Calu3 (cell line): ENCODE measurements at places on chromosomes 4 and X. TPM values are rescaled to one million over a fixed set of nuclear protein-coding genes. Genes with fewer than 3 reads are reported as not detected.

DNA sequence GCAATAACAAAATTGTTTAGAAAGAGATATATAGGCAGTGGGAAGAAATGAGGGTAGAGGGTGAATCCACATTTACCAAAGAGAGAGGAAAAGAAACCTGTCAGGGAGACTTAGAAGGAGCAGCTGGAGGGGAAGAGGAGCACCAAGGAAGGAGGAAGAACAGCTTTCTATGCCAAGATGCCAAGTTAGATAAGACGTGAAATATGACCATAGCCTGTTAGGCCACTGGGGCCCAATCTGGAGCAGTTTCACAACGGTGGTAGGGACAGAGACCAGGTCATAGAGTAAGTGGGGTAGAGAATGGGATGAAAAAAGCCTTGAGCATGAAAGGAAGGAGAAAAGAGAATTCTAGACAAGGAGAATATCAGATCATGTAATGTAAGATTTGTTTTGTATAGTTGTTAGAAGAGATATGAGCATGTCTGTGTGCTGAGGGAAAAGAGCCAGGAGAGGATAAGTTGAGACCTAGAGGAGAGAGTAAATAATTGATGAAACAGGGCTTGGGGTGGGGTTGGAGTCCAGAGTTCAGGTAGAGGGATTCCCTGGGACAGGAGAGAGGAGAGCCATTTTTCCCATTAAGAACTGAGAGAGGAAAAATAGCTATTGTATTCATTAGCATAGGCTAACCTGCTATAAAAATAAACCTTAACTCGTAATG is 4.4 kb upstream of the SOWAHB start:
- no peak for DNase-seq

DNA sequence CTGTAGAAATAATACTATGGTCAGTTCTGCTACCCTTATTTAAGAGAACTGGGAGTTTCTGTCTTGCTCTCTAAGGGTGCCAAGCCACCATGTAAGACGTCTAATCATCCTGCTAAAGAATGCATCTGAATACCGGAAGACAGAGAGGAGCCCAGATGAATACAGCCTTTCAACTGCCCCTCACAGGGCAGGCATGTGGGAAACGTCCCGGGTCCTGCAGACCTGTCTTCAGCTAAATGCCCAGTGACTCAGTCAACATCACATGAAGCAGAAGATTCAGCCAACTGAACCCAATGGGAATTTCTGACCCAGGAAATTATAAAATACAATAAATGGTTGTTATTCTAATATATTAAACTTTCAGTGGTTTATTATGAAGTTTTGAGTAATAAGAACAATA is 2141.0 kb upstream of the AGA start:
- no peak for DNase-seq

DNA sequence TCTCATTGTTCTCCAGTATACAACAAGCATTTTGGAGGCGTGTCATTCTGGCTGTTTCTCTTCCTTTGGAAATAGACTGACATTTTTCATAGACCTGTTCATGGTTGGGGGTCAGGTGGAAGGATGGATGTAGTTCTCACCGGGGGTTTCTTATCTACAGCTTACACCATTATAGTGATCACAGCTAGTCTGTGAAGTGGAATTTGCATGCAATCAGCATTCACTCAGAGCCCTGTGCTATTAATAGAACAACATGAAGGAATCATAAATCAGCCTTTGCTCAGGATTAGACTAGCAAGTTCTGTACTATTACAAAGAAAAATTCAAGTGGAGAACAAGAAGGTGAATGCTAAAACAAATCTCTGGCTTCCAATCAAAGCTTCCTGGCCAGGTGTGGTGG is 132.6 kb upstream of the PUDP start:
- no peak for DNase-seq

DNA sequence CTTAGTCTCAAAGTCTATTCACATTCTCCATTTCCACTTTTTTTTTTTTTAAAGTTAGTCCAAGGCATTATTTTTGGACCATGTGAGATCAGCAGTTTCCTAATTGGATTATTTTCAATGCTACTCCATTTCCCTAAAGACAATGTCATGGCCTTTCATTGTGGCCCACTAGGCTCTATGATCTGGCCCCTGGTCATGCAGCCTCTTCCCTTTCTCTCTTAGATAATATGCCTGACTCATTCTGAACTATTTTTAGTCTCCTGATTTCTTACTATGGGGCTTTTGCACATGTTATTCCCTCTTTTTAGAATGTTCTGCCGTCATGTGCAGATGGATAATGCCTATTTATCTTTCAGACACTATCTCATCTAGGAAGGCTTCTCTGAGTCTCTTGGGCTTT is 157.3 kb downstream of the TMA16 start:
- DNase-seq = no peak

RAB9A gene
- total RNA-seq = 41.4 and 42.4 TPM in 2 replicates

- DNase-seq = no peak
These were observed 102.4 kb upstream of the TBL1X start for GRCh38 chrX:9362363-9362928.

DNA sequence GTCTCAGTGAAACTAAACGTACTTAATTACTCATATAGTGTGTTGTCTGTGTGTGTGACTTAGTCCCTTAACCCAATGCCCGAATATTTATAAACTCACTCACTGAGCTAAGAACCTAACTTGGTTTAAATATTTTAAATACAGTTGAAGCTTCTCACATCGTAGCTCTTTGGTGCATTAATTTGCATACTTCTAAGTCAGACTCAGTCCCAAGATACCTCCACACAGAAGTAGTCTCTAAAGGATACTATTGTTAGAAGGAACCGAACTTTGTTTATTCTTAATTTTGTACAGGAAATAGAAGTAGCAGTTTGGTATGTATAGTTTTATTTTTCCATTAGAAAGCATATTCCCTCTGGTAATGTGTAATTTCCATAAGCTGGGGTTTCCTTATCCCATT is 54.0 kb upstream of the NKAP start:
- DNase-seq = no peak

- DNase-seq = no peak
These were observed 57.2 kb downstream of the STBD1 start for GRCh38 chr4:76363556-76364290.

GRCh38 chrX:140157611-140158010 is 192.3 kb upstream of the CXorf66 start:
- no peak for DNase-seq

NAP1L2 gene
- not detected in 2 replicates for total RNA-seq

SYNPO2 gene
- 0.17 and 0.39 TPM in 2 replicates for total RNA-seq
